ENCODE measurements at places on chromosomes 3 and 15. TPM values are rescaled to one million over a fixed set of nuclear protein-coding genes. Genes with fewer than 3 reads are reported as not detected.

The CIDEC gene
- not detected for total RNA-seq

The CYP11A1 gene
- 0.33 TPM for total RNA-seq

DNA sequence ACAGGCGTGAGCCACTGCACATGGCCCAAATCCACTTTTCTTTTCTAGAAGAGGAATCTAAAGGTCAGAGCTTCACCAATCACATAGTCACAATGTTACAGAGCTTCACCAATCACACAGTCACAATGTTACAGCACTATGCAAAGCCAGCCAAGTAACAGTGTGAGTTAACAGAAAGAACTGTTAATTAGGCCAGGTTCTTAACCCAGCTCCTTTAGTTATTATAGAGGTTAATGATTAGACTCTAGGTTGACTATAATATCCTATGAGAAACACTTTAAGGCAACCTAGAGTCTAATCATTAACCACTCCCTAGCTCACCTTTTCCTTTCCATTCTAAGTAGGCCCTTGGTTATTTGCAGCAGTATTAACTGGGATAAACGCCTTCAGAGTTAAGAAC lies 54.0 kb downstream of the TASOR start:
- DNase-seq: no peak

- DNase-seq: no peak
Observed at GRCh38 chr3:10568549-10568948, 63.2 kb upstream of the ATP2B2 start.

- DNase-seq: no peak
Observed at GRCh38 chr3:72579581-72580245, 268.5 kb downstream of the SHQ1 start.

GRCh38 chr3:184739594-184740505 lies 28.0 kb upstream of the MAGEF1 start:
- DNase-seq: no peak

GRCh38 chr15:96565266-96565665 lies 234.8 kb downstream of the NR2F2 start:
- no peak for DNase-seq

GRCh38 chr3:186035277-186035676 lies 73.6 kb downstream of the ETV5 start:
- peak; percentile 49 for DNase-seq

- no peak for DNase-seq
Observed at GRCh38 chr3:48404440-48405342, 25.2 kb downstream of the PLXNB1 start.

- no peak for DNase-seq
Observed at GRCh38 chr3:116969646-116970045, 260.1 kb downstream of the TUSC7 start.
